ENCODE measurements at places on chromosomes 5 and 9. TPM values are rescaled to one million over a fixed set of nuclear protein-coding genes. Genes with fewer than 3 reads are reported as not detected.
A peak's percentile ranks its signal among the peaks of the same experiment; 100 is the strongest.

CTSL gene
- total RNA-seq: 68.0 TPM

- peak; percentile 89 for DNase-seq
These were observed 36.5 kb upstream of the GLDC start for GRCh38 chr9:6681957-6682501.

PRKACG gene
- total RNA-seq: not detected

DNA sequence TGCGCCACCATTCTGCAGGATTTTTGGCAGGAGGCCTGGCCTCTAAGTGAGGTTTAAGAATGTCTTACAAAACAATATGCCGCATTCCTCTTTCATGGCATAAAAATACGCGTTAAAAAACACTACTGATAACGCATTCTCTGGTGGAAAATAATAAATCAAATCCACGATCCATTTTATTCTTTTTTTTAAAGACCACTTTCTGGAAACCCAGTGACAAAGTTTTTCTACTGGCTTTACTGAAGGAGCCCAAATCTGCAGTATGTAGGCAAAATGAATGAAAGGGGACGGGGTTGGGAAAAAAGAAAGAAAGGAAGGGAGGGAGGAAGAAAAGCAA is 2.0 kb downstream of the SV2C start:
- no peak for DNase-seq

IRGM gene
- 0.98 TPM for total RNA-seq
